ENCODE measurements at places on chromosomes 2 and 18. TPM values are rescaled to one million over a fixed set of nuclear protein-coding genes. Genes with fewer than 3 reads are reported as not detected.

LIMS4 gene
- 3.8 TPM for polyA plus RNA-seq

RNU2-63P gene
- polyA plus RNA-seq: not detected

GRCh38 chr2:126832014-126832413 is 66.7 kb upstream of the TEX51 start:
- DNase-seq: no peak

GRCh38 chr2:138107288-138107687 is 143.0 kb downstream of the HNMT start:
- no peak for DNase-seq

DNA sequence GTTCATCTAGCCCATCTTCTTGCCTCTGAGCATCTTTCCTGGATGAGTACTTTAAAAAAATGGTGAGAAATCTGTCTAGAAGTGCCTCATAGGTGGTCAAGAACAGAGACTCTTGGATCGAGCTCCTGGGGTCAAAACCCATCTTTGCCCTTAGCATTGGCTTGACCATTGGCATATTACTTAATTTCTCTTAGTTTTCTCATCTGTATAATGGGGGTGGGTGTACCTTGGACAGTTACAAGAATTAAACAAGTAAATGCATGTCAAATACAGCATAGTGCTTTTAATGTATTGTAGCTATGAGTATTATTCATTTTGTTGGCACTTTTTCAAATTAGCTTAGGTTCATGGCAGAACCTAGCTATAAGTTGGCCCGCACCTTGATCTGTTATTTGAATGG is 36.8 kb downstream of the DHRS9 start:
- DNase-seq: no peak

DNA sequence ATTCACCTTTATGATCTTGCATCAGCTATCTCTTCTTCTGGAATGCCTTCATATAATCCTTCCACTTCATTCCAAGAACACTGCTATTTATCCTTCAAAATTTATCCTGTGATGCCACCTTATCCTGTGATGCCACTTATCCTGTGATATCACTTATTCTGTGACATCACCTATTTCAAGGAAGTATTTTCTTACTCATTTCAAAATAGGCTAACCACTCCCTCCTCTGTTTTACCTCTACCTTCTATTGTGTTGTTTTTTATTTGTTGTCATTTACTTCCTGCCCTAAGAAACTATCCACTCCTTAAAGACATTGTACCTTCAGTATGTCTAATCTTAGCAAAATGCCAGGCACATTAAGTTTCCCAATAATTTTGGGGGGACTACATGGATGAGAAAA is 38.8 kb downstream of the CD226 start:
- no peak for DNase-seq

GRCh38 chr2:53104263-53104662 is 663.3 kb upstream of the CHAC2 start:
- DNase-seq: no peak

DNA sequence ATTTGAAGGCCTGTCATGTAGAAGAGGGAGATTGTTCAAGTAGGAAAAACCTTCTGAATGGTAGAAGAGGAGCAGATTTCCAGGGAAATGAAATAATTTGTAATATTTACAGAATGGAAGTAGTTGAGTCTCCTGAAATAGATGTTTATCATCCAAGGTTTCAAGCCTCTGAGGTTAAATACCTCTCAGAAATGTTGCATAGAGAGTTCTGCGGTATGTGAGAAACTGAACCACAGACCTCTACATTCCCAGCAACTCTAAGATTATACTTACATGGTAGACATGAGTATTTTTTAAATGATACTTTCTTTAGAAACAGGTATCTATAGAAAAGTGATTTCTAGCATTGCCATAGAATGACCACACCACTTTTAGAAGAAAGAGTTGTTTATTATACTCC is 379.8 kb upstream of the FANCL start:
- no peak for DNase-seq

All from forelimb muscle (tissue), 1 donor.